ENCODE measurements at places on chromosomes 6 and 20. TPM values are rescaled to one million over a fixed set of nuclear protein-coding genes. Genes with fewer than 3 reads are reported as not detected.

Gene OLIG3
- 0.60 TPM for total RNA-seq

- no peak for DNase-seq
Observed at GRCh38 chr6:100595456-100595855, 130.7 kb upstream of the SIM1 start.

GRCh38 chr6:138310821-138311220 is 66.9 kb upstream of the SMIM28 start:
- DNase-seq: no peak

DNA sequence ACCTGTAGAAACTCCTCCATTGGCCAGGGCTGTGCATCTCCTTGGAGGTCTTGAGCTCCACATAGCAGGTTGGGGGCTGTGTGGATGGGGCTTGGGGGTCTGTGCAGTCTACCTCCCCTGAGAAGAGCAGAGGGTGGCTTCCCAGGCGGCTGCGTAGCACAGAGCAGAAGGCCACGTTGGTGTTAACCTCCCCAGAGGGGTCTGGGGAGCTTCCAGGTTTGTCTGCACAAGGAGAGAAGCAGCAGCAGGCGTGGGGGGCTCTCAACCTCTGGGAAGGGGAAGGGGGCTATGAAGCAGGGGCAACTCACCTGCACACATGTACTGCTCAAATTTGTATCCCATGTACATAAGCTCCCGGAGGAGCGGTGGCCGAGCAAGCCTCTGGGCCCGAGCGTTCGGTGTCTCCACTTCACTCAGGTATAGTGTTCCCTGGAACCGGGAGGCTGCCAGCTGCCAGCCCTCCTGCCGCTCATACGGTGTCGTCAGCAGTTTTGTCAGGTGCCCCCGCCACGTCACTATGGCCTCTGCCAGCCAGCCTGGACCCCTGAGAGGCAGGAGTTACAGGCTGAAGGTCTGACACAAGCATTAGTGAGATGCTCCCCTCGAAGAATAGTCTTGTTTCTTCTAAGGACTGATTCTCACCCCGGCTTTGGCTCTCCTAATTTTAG is 1.2 kb downstream of the DXO start:
- no peak for DNase-seq

DNA sequence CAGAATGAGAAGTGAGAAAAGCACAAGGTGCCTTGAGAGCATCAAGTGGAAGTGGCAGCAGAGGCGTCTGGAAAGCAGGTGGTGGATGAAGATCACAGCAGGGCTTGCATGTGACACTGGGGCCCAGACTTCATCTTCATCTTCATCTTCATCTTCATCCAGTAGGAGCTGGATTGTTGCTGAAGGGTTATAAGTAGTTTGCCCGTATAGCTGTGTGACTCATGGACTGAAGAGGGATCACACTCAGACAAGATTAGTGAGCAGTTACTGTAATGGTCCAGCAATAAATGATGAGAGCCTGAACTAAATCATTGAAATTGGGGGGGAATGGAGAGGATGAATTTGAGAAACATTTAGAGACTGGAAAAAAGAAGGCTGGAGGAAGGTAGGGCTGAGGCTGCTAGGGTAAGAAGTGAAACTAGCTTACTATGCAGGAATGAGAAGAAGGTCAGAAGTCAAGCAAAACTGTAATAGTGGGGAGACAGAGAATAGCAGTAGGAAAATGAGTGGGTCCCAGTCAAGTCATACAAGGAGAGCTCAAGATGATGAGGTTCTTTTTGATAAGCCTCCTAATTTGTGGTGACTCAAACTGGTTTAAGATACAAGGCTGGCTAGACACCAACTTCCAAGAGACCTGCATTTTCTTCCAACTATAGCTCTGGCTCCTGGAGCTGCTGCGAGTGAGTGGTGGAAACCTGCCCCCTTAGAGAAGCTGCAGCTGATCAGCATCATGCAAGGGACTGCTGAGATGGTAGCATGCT is 92.3 kb upstream of the BEND6 start:
- DNase-seq: no peak

Measured in H1 (cell line).